ENCODE measurements at places on chromosomes 6 and 20. TPM values are rescaled to one million over a fixed set of nuclear protein-coding genes. Genes with fewer than 3 reads are reported as not detected.

GRCh38 chr6:6736791-6737654 is 148.5 kb downstream of the LY86 start:
- H3K4me1 ChIP-seq = peaks cover 18% of the 10 kb centered on the region
- DNase-seq = peak; percentile 31
- no peaks in the 10 kb centered on the region for H3K36me3 ChIP-seq
- H3K27me3 ChIP-seq = peaks cover 14% of the 10 kb centered on the region

- H3K27ac ChIP-seq = no peak overlapping the region
- no peak overlapping the region for H3K4me3 ChIP-seq
- H3K36me3 ChIP-seq = no peaks in the 10 kb centered on the region
- H3K4me1 ChIP-seq = peaks cover 6% of the 10 kb centered on the region
- no peak for DNase-seq
- peaks cover 15% of the 10 kb centered on the region for H3K27me3 ChIP-seq
These were observed 69.3 kb downstream of the ALDH5A1 start for GRCh38 chr6:24564081-24564480.

The TNFRSF21 gene
- 1.6 TPM for total RNA-seq

GRCh38 chr20:9808166-9808565 is 30.7 kb downstream of the PAK5 start:
- no peak overlapping the region for H3K27ac ChIP-seq
- no peaks in the 10 kb centered on the region for H3K4me1 ChIP-seq
- no peaks in the 10 kb centered on the region for H3K27me3 ChIP-seq
- H3K4me3 ChIP-seq = no peak overlapping the region

DNA sequence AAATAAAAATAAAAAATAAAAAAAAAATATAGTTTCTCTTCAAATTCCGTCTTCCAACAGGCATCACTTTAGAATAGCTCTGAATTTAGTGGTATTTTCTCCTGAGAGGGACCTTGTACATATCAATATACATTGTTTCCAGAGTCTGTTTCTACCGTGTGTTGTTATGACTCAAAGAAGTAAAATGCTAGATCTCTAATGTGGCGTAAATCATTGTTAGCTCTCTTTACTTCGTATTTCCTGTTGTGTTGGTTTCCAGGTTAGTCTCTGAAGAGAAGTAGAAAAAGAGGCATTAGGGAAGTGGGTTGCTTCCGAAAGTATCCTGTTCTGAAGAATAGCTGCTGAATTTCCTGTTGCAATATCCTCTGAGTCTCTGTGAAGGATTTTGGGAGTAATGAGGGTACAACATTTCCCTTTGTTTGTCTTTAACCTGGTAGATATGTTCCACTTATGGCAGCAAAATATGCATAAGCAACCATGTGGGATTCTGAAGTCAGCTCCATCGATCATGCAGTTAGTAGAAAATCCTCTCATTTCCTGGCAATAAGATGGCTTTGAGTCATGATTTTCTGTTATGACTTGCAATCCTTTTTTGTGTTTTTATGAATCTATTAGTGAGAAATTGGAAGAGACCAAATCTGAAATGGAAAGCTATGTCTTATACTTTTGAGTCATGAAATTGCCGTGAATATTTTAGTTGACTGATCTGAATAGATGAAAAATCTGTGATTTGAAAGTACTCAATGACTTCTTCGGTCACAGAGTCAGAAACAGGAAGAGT is 42.0 kb upstream of the MCHR2 start:
- no peak overlapping the region for H3K4me3 ChIP-seq
- no peak for DNase-seq
- peaks cover 9% of the 10 kb centered on the region for H3K4me1 ChIP-seq
- no peak overlapping the region for H3K27ac ChIP-seq
- peaks cover 4% of the 10 kb centered on the region for H3K36me3 ChIP-seq

GRCh38 chr6:133632206-133632605 is 256.7 kb upstream of the TCF21 start:
- DNase-seq = peak; percentile 38
- no peak overlapping the region for H3K4me3 ChIP-seq
- H3K36me3 ChIP-seq = no peaks in the 10 kb centered on the region
- H3K4me1 ChIP-seq = peaks cover 17% of the 10 kb centered on the region

The RTN4IP1 gene
- 7.5 TPM for total RNA-seq

The SYNE1 gene
- 64.5 TPM for total RNA-seq

DNA sequence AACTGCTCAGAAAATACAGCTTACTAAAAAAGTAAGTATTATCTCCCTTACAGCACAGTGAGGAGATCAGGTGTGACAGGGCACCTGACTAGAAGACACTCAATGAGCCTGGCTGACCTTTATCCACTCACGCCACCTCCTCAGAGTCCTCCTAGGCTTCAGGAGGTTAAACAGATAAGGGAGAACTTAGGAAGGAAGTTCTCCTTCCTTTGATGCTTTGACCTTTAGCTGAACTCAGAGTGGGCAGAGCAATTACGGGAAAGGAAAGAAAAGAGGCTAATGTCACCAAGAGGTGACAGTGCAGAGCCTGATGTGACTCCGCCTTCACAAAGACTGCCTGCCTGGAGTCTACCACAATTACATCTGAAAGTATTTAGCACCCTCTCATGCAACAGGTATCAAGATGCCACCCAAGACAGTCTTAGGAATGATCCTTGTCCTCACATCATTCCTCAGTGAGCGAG is 36.7 kb downstream of the MAN1A1 start:
- no peaks in the 10 kb centered on the region for H3K27me3 ChIP-seq
- H3K4me1 ChIP-seq = peaks cover 3% of the 10 kb centered on the region
- DNase-seq = no peak
- H3K27ac ChIP-seq = no peak overlapping the region
- no peaks in the 10 kb centered on the region for H3K36me3 ChIP-seq

DNA sequence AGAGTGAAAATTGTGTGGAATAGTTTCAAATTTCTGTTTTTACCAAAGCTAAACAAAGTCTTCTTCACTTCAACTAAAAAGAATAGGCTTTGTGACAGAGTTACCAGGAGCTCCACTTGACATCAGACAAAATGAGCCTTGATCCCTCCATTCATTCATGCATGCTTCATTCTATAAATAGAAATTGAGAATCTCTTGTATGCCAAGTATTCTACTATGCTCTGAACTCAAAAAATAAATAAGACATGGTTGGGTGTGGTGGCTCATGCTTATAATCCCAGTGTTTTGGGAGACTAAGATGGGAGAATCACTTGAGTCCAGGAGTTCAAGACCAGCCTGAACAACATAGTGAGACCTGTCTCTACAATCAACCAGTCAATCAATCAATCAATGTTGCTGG is 236.6 kb upstream of the FAM83B start:
- no peak overlapping the region for H3K27ac ChIP-seq
- no peak overlapping the region for H3K4me3 ChIP-seq
- H3K27me3 ChIP-seq = peaks cover 10% of the 10 kb centered on the region
- no peaks in the 10 kb centered on the region for H3K36me3 ChIP-seq
- no peaks in the 10 kb centered on the region for H3K4me1 ChIP-seq

DNA sequence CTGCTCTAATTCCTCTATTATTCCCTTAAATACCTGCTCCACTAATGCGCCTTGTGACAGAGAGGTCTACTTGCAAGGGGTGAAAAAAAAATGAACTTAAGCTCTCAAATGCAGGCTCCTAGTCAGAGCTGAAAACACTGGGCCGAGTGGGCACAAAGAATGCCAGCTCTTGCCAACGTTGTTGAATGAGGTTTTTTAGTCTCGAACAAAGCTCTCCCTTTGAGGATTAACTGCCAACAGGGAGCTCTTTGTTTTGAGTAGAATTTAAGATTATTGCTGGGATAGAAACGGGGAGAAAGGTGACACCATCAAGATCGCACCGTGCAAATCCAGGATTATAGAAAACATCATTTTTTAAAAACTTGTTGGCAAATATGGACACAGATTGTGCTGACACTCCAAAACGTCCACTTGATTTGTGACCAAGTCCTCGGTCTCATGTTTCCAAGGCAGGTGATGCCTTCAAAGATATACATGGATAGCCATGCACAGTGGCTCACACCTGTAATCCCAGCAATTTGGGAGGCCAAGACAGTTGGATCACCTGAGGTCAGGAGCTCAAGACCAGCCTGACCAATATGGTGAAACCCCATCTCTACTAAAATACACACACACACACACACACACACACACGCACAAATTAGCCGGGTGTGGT is 163.2 kb downstream of the BMP7 start:
- peaks cover 23% of the 10 kb centered on the region for H3K27me3 ChIP-seq
- no peaks in the 10 kb centered on the region for H3K36me3 ChIP-seq
- no peak overlapping the region for H3K27ac ChIP-seq

The JPH2 gene
- 10.1 TPM for total RNA-seq

DNA sequence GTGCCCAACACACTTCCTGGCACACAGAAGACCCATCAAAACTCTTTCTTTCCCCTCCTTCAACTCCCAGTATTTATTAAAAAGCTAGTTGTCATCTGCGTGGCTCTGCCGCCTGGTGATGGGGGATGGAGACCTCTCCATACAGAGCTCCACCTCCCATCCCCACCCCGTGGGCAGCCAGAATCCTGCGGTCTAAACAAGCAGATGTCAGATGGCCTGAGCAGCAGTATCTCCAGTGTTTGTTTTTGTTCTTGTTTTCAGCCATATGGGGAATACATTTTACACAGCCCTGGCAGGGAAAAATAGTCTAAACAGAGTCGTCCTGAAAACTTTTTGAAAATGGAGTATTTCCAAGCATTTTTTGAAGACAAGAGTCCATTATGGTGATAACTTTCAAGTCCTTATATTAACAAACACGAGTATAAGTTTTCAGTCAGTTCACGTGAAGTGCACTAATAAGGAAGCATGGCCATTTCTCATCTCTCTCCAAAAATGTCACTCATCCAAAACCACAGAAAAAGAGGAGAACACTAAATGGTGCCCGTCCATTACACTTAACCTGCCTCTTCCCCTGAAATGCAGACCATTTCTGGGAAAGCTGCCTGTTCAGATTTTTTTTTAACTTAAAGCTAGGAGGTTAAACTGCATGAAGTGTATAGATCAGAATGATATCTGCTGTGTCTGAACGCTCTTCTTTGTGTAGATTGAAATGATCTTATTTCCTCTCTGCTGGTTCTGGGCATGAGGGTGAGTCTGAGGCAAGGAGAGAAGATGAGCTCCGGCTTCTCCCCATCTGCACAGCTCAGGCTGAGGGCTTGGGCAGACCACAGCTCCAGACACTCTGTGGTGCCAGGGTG is 91.0 kb downstream of the TCP11 start:
- H3K27me3 ChIP-seq = no peaks in the 10 kb centered on the region
- peaks cover 20% of the 10 kb centered on the region for H3K4me1 ChIP-seq
- no peak overlapping the region for H3K27ac ChIP-seq
- DNase-seq = no peak
- H3K36me3 ChIP-seq = no peaks in the 10 kb centered on the region
- no peak overlapping the region for H3K4me3 ChIP-seq

The LMBRD1 gene
- total RNA-seq = 21.1 TPM

- DNase-seq = no peak
- no peak overlapping the region for H3K27ac ChIP-seq
- H3K4me3 ChIP-seq = no peak overlapping the region
- H3K4me1 ChIP-seq = no peaks in the 10 kb centered on the region
- H3K36me3 ChIP-seq = no peaks in the 10 kb centered on the region
These were observed 7.9 kb upstream of the COL20A1 start for GRCh38 chr20:63284981-63285524.

GRCh38 chr6:163098827-163099479 is 315.6 kb upstream of the QKI start:
- H3K27me3 ChIP-seq = no peaks in the 10 kb centered on the region
- no peaks in the 10 kb centered on the region for H3K36me3 ChIP-seq
- no peak for DNase-seq
- no peak overlapping the region for H3K4me3 ChIP-seq
- H3K4me1 ChIP-seq = no peaks in the 10 kb centered on the region

DNA sequence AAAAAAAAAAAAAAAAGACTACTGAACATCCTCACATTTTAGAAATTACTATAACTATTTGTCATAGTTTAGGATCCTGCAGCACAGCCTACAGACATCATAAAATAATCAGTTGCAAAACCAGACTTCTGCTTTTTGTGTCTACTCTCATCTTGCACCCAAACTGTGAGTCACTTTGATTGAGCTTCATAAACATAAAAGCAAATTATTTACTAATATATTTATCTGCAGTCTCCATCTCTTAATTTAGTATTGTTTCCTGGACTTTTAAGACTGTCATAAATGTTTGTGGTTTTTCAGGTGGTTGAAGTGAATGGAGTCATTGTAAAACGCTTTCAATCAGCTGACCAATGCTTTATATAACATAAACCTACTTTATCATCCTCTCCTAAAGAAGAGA is 14.8 kb upstream of the CALHM6 start:
- H3K4me3 ChIP-seq = peak overlapping the region; percentile 67
- no peaks in the 10 kb centered on the region for H3K27me3 ChIP-seq
- peak overlapping the region; percentile 74 for H3K27ac ChIP-seq

DNA sequence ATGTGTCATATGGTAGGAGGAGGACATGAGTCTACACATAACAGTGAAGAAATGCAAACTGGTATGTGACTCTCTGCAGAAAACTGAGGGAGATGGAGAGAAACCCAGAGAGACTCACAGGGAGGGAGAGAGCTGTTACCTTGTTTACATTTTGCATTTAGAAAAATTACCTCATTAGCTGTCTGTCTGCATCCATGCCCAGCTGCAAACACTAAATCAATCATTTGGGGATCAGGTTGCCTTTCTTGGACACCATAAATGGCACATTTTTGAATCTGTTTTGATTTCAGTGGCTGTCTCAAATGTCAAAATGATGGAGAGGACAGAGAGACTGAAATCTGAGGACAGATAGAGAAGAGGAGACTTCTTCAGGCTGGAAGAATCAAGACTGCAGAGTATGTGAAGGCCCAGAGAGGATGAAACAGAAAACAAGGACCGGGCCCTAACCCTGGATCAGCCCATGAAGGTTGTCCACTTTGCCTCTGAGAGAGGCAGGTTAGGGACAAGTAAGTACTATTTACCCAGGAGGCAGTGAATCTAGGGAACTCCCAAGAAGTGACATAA is 92.2 kb downstream of the UNC5CL start:
- peak overlapping the region; percentile 50 for H3K27ac ChIP-seq
- peaks cover 2% of the 10 kb centered on the region for H3K27me3 ChIP-seq
- H3K4me3 ChIP-seq = no peak overlapping the region
- H3K4me1 ChIP-seq = peaks cover 56% of the 10 kb centered on the region

DNA sequence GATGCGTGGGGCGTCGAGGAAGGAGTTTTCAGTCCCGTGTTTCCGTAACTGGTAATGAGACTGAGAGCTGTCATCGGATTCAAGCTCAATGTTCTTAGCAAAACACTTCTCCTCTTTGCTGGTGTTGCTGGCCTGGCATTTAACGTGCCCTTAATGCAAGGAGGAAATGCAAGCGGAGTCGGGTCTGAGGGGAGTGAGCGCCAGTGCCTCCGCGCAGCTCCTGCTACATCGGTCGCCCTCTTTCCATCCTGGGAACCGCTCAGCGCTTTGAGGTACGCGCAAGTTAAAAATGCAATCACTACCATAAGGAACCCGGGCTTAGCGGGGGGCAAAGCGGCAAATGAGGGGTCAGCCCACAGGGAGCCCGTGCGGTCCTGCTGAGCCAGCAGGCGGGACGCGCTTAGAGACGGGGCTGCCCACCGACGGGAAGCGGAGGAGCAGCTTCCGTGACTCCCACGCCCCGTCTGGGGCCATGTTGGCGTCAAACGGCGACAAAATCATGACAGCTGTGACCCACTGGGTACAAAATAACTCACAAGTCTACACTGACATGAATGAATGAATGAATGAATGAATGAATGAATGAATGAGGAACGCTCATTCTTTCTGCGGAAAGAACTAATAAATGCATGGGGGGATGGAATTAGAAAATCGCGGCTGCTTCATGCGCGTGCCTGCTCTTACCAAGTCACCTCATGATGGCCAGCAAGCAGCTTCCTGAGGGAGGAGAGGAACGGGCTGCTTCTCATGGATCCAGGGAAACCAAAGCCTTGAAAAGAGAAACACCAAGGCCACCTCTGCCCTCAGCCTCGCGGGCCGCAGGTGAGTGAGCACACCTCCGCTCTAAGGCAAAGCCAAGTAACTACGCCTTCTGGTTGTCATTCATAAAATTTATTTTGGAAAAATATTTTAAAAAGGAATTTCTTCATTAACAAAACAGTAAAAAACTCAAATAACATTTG is 9.3 kb downstream of the DLL1 start:
- no peak overlapping the region for H3K27ac ChIP-seq
- H3K4me1 ChIP-seq = no peaks in the 10 kb centered on the region
- no peaks in the 10 kb centered on the region for H3K36me3 ChIP-seq
- H3K27me3 ChIP-seq = peaks cover 6% of the 10 kb centered on the region
- H3K4me3 ChIP-seq = no peak overlapping the region
